ENCODE measurements at places on chromosomes 2 and 18.

- DNase-seq, result no peak
Observed at GRCh38 chr2:47054868-47055267, 100.2 kb downstream of the STPG4 start.

- DNase-seq, result no peak
Observed at GRCh38 chr2:177001334-177001733, 211.3 kb upstream of the HNRNPA3 start.

DNA sequence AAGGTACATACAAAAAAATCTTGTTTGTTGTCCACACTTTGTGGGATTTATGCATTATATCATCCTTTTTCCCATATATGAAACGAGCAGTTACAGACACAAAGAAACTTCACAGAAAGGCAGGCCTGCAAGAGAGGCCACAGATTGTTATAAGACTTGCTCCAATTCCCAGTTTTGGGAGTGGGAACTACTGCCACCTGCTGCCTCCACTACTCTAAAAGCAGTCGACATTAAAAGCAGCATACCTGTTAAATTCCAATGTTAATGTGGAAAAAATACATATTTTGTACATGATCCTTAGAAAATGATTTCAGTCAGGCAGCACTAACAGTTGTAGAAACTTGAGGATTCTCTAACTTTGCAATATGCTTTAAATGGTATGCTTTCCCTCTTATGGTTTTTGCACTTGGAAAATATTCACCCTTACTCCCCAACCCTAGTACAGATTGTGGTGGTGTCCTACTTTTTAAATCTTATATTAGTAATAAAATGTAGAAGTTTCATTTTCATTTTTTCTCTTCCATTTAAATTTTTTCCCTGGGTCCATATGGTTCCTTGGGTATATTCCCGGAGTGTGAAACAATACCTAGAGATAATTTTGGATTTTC lies 37.9 kb downstream of the SLC38A11 start:
- DNase-seq, result no peak

- DNase-seq, result no peak
Observed at GRCh38 chr2:178163395-178163794, 30.9 kb upstream of the OSBPL6 start.

DNA sequence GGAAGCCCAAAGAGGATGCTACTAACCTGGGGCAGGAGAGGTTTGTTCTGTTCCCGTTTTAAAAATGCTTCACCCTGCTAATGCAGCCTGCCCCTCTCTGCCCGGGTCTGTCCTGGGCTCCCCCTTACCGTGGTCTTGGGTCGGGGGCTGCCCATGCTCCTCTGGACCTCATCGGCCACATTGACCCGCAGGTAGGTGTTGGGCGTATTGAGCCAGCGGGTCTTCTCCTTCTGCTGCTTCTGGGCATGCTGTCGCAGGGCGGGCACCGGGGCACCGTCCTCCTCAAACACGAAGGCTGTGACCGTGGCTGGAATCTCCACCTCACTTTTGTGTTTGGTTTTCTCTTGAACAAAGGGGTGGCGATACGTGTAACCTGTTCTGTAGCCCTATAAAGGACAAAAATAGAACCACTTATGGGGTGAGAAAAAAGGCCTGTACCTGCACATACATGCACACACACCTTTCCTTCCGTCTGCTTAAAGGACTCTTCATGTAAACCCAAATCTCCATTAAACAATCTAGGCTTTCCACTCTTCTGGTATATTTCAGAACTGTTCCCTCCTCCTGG lies 89.3 kb downstream of the ADD2 start:
- no peak for DNase-seq

DNA sequence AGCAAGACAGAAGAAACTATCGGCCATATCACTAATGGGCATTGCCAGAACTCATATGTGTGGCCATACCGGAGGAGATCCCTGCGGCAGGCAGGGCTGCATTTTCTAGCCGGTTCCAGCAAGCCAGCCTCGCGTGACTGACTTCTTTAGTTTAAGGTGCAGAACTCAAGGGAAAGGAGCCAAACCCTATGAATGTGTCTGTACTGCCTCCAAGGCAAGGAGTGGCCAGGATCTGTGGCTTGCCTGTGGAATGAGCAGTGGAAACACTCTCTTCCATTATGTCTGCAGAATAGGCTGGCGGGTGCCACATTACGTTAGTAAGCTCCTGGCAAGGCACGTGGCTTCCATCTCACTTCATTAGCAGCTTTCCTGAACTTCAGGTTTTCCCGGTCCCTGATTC lies 137.6 kb downstream of the ATL2 start:
- no peak for DNase-seq

DNA sequence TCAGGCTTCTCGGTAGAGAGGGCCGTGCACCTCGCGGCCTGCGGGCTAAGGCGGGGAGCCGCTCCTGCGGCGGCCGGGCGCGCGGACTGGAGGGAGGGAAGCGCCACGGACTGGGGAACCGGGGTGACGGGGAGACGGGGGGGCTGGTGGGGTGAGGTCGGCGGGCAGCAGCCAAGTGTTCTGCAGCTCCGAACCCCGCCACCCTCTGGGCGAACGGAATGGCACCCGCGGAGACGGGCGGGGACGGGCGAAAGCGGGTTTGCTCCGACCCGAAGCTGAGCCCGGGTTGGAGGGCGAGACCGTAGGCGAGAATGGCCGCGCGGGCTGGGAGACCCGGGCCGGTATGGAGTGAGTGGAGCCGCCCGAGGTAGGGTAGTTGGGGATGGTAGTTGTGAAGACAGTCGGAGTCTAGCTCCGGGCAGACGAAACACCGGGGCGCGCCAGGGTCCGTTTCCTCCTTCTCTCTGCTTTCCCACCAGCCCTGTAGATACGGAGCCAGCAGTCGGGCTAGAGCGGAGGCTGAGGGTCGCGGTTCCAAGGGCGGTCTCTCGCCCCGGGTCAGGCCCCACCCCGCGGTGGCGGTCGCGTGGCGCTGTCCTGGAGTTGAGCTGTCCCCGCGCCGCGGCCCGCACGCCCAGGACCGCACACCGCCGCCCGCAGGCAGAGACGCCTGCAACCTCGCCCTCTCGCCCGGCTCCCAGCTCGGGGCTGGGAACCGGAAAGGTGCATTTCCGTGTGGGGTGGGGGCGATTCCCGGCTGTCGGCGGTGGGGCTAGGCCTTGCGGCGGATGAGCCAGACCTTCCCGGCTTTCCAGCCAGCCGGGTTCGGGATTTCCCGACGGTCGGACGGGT lies 160.3 kb upstream of the SIX2 start:
- DNase-seq, result no peak

DNA sequence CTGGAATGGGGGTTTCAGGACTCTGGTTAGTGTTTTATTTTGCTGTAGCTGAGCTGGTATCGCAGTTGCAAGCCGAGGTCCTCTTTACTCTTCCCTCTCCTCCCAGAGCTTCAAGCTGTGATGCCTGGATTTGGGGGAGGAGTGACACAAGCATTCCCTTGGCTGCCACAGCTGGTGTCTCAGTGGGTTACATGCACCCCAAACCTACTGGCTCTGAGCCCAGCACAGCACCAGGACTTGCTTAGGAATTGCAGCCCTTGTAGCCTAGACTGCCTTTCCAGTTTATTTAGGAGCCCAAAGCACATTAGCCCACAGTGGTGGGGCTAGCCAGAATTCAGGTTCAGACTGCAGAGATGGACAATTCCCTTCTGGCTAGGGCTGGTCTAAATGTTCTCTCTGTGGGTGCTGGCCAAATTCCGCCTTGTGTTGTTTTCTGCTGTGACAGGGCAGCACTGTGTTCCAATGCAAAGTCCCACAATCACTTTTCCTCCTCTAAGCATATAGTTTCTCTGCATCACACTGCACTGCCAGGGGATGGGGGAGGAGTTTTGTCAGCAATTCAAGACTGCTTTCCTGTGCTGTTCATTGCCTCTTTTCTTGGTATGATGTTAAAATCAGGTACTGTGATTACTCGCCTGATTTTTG lies 122.8 kb downstream of the SLC4A10 start:
- DNase-seq, result no peak

- DNase-seq, result no peak
Observed at GRCh38 chr2:34851804-34852203, 1252.7 kb upstream of the FAM98A start.

DNA sequence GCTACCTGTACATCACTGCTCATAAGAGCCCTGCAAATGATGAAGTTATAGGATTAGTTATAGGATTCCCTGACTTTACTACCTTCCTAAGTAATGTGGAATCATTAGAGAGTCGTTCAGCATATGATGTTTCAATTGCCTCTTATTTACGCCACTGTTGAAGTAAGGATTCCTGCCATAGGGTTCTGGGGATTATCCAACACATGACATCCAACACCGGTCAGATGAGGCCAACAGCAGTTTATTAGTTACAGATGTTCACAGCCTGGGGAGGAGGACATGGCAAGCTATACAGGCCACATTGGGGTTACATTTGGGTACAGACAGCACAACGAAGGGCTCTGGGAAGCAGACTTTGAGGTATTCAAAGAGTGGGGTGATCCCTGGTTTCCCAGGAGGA lies 134.1 kb upstream of the MC4R start:
- DNase-seq, result no peak

DNA sequence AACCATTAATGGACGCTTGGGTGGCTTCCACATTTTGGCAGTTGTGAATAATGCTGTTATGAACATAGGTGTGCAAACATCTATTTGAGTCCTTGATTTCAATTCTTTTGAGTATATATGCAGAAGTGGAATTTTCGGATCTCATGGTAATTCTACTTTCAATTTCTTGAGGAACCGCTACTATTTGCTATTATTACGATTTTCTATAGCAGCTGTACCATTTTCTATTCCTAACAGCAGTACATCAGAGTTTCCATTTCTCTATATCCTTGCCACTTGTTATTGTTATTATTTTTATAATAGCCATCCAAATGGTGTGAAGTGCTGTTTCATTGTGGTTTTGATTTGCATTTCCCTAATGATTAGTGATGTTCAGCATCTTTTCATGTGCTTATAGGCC lies 69.5 kb downstream of the KIF5C start:
- DNase-seq, result no peak

DNA sequence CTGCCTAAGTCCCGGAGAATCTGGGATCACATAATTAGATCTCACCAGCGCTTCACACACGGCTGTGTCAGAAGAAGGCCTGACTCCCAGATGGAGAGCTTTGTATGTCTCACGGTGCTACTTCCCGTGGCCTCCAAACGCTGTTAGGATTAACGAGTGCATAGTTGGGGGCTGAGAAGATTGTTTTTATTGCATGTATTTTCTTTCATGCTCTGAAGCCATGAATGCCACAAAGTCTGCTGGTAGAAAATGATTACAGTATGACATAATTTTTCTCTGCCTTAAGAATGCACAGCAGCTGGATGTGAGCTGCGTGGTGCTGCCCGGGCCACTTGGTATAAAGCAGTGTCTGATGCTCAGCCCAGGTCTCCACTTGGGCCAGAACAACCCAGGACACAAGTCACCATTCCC lies 166.5 kb downstream of the SEPTIN10 start:
- DNase-seq, result no peak

- DNase-seq, result no peak
Observed at GRCh38 chr2:51601706-51602105, 569.8 kb upstream of the NRXN1 start.

GRCh38 chr2:133476931-133477615 lies 91.2 kb downstream of the NCKAP5 start:
- no peak for DNase-seq

GRCh38 chr2:69816923-69817542 lies 12.4 kb upstream of the GMCL1 start:
- peak; percentile 80 for DNase-seq

DNA sequence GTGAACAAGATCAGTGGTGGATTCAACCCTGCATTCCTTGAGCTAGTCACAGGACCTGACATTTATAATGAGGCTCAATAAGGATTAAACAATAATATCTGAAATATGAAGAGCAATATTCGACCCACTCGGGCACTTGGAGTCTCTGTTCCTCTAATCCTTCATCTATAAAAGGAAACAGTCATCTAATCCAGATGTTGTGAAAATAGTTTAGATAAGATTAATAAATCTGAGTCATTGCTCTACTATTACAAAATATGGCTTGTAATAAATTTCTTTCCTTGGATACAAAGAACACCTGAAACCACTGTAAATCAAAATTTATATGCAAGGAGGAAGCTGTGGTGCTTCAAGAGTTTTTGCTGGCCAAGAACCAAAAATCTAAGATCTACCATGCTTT lies 846.9 kb upstream of the ACVR2A start:
- DNase-seq, result no peak

- no peak for DNase-seq
Observed at GRCh38 chr18:74473976-74474640, 17.0 kb upstream of the DIPK1C start.

- no peak for DNase-seq
Observed at GRCh38 chr2:88036182-88036581, 19.4 kb downstream of the KRCC1 start.

DNA sequence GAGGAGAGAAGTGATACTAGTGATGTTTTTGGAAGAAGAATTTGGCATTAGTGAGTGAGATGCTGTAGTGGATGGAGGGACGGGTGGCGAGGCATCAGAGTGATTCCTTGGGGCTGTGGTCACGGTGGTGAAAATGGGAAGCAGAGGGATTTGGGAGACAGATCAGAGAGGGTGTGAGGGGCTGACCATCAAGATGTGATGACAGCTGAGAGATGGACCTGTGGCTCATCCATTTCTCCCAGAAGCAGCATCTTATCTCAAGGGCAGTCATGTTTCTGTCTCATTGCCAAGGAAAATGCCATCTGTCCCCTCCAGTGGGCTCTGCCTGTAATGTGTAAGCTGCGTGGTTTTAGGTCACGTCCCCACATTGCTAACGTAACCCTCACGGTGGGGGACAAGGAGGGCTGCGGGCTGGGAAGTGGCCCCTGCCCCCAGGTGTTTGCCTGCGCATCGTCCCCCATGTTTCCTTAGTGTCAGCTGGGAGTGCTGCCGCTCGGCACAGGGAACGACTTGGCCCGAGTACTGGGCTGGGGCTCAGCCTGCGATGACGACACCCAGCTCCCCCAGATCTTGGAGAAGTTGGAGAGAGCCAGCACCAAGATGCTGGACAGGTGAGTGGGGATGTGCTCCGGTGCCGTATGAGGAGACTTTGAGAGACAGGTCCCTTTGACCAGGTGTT lies 91.0 kb downstream of the DGKD start:
- no peak for DNase-seq

DNA sequence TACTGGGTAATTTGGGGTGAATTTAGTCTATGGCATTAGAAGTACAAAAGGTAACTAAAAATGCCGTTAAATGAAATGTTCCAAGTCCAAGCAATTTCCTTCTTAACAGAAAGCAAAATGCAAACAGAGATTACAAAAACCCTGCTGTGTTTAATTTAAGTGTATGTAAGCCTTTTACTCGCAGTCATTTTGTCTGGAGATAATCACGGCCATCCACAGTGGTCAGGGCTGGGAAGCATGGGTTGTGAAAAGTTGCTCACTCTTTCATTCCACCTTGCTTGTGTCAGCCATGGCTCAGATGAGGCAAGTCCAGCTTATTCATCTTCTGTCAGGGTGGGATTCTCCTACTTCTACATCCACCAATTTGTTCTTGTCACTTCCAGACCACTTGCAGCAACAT lies 983.6 kb upstream of the ZEB2 start:
- no peak for DNase-seq

- DNase-seq, result no peak
Observed at GRCh38 chr2:224556381-224556780, 28.8 kb downstream of the CUL3 start.

- no peak for DNase-seq
Observed at GRCh38 chr2:168997118-168997521, 34.0 kb downstream of the ABCB11 start.

DNA sequence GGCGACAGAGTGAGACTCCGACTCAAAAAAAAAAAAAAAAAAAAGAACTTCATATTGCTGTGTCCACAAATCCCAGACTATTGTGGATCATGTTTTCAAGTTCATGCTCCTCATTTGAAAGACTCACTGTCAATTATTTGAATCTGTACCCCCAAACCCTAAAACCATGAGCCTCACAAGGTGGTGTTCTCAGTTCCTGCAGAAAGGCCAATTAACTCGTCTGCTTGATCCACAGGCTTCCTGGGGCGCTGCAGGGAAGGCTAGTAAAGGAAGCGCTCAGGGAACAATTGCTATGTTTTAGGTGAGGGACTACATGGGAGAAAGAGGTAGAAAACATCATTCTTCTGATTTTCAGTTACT lies 396.8 kb upstream of the NETO1 start:
- no peak for DNase-seq

Measured in activated CD4-positive, alpha-beta memory T cell treated with anti-CD3 and anti-CD28 coated beads, Interleukin-2, amount 10 ng/mL, durations not matched to agents 7 days and 5 days (primary cell).